ENCODE measurements at places on chromosomes 6 and 20.

DNA sequence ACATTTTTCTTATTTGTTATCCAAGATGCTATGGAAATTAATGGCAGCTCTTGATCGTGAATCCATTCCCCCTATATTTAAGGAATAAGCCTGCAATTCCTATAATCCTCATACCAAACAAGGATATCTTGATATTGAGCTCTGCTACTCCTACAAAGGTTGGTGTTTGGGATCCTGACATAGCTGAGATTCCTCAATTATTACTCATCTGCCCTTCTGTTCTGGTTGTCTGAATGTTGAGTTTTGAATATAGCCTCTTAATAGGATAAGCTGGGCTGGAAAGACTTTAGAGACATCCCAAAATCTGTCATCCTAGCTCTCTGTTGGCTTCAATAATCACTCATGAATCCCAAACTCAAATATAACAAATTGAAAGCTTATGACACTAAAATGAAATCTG is 49.9 kb downstream of the CLIC5 start:
- DNase-seq = peak; percentile 20

- DNase-seq = no peak
Observed at GRCh38 chr6:111119571-111120329, 32.4 kb downstream of the SLC16A10 start.

DNA sequence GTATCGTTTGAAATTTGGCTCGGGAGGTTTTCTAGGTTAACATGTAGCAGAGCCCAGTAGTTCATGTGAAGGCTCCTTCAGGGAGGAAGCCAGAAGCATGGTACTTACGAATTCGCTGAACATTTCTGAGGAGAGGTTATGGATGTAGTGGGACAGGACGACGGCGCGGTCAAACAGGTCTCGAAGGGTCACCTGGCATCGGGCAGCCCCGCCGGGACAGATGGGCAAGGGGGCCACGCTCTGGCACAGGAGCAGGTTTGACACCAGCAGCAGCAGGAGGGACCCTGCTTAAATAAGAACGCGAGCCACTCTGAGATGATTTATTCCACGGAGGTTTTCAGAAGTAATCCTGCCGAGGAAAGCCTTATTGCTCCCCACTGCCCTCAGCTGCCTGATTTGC is 2.5 kb downstream of the PRL start:
- no peak for DNase-seq

DNA sequence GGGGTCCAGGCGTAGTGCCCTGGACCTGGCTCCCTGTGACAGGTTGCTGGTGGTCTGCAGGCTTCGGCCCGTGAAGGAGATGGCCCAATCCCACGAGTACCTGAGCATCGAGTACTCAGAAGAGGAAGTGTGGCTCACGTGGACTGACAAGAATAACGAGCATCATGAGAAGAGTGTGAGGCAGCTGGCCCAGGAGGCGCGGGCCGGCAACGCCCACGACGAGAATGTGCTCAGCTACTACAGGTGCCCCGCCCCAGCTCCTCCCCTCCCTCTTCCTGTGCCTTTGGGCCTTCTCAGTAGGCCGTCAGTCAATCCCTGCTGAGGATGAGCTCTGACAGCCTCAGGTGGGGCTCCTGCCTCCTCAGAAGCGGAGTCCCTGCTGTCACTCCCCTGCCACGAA is 42.6 kb downstream of the UQCC2 start:
- DNase-seq = no peak

GRCh38 chr6:170137176-170137891 is 153.5 kb downstream of the DLL1 start:
- no peak for DNase-seq

DNA sequence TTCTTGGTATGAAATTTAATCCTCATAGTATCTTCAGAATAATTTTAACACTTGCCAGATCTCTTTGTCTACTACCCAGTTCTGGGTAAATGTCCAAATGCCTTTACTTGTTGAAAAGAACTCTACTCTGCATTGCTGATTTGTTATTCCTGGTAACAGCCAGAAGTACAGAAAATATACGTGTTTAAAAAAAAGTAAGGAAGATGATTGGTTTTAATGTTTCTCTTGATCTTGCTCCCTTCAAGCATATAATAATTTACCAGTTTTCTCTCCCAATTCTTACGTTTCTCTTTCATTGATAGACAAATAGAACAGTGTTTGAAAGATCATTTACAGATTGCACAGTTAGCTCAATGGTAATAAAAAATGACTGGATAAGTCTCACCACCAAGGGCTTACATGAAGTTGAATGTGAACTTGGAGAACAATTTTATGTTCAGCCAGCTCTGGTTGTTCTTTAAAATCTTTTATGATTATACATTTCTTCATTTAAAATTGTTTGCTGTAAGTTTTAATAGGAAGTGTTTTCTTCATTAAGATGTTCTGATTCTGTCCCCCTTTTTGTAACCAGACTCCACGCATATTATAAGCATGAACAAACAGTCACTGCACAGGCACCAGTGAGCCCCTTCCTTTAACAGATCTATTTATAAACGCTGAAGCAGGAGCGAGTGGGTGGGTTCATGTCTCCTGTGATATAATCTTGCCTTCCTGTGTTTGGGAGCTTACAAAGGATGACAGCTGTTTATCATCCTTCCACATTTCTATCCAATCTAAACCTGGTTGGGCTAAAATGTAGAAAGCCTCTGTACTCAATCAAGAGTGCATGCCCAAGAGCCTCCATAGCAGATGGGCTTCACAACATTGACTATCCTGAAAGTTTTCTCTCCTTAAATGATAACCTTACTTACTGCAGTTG is 299.5 kb downstream of the PRL start:
- DNase-seq = no peak

GRCh38 chr6:33126101-33126714 is 50.4 kb downstream of the HLA-DPB1 start:
- peak; percentile 72 for DNase-seq

DNA sequence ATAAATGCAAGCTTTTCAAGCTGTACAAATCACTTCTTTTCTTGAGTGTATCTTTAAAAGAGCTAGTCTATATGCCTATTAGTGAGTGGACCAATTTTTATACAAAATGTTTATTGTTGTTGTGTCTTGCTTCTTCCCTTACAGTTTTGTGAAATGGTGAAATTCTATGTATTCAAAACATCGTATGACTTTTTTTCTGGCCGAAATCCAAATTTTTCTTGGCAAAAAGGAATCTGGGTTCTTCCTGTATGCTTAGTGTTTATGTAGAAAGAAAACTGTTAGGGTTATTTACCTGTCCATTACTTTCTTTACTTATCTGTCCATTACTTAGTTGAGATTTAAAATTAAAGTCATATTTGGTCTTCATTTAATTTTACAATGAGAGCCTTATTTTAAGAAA is 153.9 kb downstream of the MMS22L start:
- no peak for DNase-seq

DNA sequence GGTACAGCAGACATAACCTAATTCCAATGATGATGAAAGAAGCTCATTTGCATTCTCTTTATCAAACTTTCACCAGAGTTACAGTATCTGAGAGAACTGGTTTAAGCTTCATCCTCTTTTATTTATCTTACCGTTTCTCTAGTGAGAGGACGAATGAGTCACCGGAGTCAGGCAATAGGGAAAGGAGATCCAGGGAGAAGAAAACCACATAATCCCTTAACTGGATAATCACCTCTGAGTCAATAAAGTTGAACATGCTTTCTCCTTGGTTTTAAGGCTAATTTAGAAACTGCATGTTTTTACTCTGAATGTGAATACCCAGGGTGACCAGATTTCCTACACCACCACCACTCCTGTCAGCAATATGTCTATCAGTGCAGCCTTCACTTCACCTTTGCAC is 313.7 kb upstream of the TBX18 start:
- no peak for DNase-seq

- no peak for DNase-seq
Observed at GRCh38 chr6:87645080-87645479, 55.1 kb downstream of the ORC3 start.

DNA sequence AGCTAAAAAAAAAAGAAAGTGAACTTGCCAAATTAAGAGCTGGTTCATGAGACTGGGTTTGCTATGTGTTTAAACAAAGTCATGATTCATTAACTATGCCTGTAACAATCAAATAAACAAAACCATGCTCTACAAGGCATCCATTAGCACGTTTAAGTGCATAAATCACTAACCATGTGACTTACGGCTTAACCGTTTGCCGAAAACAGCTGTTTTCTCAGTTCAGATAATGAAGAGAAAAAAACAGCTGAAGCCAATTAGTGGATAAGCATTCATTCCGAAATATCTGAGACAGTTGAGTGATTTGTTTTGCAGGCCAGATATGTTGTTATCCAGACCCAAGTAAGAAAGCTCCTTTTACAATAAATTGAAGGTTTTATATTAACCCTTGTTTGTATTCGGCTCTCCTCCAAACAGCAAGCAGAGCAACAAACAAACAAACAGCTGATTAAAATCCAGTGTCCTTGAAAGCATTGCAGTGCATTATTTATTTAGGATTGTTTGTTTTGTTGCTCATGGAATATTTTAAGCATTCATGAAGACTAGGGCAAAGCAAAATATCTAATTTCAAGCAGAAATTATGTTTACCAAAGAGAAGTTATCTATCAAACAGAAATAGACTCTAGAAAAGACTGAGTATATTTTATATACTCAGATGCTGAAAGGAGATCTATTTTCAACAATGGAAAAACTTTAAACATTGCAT is 343.5 kb downstream of the RFPL4B start:
- DNase-seq = no peak
